ENCODE measurements at places on chromosomes 6 and 20.

DNA sequence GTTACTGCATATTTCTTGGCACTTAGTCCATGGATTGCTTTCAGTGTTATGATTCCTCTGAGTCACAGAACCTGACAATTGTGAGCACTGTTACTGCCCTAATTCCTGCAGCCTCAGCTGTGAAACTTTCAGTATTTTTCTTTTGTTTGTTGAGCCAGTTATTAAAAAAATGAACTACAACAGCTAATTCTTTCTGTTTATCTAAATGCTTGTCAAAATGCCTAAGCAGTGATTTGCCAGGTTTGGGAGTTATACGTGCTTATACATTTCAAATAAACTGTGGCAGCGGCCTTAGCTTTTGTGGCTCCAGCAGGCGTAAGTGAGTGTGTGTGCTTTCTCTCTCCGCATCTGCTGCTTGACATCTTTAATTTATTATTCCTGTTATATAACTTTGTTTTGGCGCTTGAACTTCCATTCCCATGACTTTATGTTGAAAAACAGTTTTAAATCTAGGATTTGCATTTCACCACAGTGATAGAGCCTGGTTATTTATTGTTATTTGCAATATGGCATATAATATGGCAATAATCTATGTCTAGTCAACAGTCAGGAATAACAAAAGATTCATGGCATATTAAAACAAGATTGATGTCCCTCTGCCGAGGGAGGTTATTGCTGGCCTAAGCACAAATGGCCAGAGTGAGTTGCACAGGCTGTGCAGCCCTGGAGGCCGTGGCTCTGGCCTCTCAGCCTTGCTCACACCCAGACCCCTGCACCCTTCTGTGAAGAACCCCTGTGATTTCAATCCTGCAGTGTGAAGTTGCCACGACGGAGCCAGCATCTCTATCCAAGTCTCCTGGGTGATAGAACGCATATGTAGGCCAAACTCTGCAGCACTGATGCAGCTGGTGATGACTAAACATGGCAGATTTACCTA lies 303.4 kb downstream of the THBS2 start:
- DNase-seq: no peak

DNA sequence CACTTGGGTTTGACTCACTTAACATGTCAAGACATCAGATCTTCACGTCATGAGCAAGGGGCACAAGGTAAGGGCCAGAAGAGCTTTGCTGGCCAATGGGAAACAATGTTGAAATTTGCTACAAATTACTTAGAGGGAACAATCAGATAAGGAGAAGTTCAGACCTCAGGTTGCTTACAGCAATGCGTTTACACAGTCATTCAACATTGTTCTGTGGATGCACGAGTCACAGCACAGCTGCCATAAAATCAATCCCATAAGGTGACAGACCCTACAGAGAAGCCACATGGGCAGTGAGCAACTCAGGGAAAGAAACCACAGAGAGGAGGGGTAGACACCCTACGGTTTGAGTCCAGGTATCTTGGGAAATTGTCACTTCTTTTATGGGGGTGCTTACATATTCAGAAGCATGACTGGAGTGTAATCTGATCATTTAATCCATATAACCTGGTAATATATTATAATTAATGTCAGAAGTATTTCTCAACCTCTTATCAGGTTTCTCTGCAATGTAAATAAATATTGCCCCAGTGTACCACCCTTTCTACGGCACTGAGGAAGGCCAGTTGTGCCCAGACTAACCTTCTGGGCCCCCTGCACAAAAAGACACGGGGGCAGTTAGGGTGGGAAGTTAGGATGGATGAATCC lies 2.3 kb upstream of the SLC22A2 start:
- no peak for DNase-seq

DNA sequence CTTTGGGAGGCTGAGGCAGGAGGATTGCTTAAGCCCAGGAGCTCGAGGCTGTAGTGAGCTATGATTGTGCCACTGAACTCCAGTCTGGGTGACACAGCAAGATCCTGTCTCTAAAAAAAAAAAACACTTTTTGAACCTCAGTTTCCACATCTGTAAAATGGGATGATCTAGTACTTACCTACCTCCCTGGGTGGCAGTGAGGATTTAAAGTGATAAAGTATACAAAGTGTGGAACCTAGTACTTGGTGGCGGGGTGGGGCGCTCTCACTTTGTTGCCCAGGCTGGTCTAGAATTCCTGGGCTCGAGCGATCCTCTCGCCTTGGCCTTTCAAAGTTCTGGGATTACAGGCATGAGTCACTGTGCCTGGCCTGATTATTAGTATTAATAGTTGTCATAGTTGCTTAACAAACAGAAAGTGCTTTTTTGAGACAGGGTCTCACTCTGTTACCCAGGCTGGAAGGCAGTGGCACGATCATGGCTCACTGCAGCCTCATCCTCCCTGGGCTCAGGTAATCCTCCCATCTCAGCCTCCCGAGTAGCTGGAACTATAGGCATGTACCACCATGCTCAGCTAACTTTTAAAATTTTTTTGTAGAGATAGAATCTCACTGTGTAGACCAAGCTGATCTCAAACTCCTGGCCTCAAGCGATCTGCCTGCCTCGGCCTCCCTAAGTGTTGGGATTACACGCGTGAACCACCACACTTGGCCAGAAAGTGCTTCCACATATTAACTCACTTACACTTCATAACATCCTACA lies 7.0 kb upstream of the PLTP start:
- DNase-seq: no peak

GRCh38 chr20:42461965-42462593 lies 727.6 kb downstream of the PTPRT start:
- no peak for DNase-seq

DNA sequence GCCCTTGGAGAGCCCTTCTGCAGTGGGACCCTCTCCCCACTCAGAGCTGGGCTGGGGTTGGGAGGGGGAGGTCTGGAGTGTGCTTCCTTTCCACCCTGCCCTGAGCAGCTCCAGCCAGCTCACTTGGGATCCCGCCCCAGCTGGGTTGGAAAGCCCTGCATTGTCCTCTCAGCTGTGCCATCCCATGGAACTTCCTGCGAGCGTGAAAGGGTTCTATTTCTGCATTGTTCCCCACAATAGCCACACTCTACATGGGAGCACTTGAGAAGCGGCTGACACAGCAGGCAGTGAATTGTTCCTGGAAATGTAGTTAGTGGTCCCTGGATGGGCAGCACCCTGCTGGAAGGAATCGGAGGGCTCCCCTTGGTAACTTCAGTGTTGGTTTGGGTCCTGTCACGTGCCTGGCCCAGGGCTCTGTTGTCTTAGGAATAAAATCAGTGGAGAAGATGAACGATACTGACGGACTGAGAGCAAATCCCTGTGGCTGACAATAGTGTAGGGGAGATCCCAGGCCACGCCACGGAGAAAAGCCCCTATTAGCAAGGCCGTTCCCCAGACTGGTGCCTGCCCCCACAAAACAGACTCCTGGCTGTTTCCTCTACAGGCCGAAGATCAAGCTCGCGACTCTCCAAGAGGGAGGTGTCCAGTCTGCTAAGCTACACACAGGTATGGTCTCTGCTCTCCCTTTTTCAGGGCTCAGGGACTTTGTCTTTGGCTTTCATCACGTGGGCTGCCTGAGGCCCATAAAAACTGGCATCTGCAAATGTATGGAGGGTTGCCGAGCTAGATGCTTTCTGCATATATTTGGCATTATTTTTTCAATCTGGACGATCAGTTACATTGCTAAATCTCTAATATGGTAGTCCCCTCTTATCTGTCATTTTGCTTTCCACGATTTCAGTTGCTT lies 18.8 kb downstream of the DNMT3B start:
- peak; percentile 27 for DNase-seq

DNA sequence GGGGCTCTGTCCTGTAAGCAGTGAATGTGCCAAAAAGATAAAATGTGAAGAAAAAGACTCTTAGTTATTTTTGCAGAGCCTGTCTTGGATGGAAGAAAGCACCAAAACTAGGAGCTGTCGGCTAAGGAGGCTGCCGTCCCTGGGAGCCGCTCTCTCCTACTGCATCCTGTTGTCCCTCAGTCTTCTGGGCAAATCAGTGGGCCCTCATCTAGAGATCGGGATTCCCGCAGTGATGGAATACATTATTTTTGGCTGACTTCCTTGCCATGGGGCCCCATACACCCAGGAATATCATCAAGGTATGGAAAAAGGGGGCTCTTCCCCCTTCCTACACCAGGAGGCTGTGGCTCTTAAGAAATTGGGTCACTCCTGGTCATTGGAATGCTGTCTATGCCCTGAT lies 3.2 kb downstream of the TTLL2 start:
- DNase-seq: no peak

- no peak for DNase-seq
Measured at GRCh38 chr6:152532556-152533422, 104.4 kb downstream of the SYNE1 start.

DNA sequence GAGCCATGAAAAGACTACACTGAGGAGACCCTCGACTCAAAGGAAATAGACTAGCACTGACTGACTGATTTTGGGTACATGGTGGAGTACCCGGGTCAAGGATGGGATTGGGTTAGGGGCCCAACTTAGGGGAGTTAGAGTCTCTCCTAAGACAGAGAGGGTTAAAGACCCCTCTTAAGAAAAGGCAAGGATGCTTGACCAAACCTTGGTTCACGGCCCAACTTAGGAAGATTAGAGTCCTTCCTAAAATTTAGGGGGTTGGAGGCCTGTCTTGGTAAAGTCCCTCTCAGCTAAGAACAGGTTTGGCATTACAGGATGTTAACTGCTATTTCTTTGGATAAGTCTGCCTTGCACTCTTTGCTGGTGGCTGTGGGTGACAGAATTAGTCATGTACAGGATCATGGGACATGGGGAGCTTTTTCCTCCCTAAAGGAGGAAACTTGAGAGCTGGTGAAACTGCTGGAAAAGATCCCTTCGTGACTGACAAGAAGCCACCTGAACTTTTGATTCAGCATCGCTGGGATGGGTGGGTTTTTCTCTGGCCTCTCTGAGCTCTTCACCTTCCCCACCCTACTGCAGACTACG lies 12.3 kb upstream of the SLC22A16 start:
- DNase-seq: no peak

GRCh38 chr6:87716928-87717614 lies 15.0 kb upstream of the AKIRIN2 start:
- DNase-seq: no peak

DNA sequence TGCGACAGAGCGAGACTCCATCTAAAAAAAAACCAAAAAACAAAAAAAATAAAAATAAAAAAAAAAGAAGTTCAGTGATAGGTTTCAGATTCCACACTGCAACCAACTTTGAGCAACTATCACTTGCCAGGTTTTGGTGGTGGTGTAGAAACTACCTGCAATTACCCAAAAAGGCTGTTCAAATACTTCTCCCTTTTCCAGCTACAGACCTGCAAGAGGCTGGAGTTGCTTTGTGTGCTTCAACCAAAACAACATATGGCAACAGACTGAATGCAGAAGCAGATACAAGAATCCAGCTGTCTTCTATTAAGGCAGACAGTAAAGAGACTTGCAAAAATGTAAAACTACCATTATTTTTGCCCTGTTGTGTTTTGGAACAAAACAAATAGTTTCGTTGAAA lies 9.3 kb upstream of the BCAS1 start:
- no peak for DNase-seq

- no peak for DNase-seq
Measured at GRCh38 chr6:106782536-106783285, 153.3 kb downstream of the QRSL1 start.

DNA sequence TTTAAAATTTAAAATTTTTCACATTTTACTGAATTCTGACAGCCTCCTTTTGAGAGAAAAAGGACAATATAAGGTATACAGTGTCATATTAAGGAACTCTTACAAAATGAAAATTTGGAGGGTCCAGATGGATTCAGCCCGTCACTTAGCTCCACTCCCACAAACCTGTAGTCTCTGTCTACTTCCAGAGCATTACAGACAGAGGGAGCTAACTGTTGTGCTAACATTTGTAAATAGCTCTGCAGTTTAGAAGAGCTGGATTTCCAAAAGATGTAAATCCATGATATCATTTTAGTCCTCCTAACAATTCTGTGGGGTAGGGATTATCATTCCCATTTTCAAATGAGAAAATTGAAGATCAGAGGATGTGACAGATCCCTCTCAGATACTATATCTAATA lies 16.1 kb upstream of the SERINC3 start:
- no peak for DNase-seq

GRCh38 chr6:160996131-160996601 lies 4.6 kb downstream of the MAP3K4 start:
- no peak for DNase-seq

DNA sequence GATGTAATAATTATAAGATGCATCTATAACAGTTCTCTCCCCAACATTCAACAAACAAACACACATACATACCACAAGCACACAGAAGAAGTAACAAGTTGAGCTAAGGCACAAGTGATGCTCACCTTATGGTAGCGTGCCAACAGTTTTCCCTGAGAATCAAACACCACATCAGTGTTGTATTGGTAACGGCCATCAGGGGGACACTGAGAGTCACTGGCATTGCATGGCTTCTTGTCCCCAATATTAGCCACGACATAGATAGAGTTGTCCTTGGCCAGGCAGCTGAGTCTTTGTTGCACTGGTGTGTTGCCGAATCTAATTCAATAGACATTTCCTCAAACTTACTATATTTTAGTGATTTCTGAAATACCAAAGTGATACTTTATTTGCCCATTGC lies 14.8 kb upstream of the VNN1 start:
- DNase-seq: no peak

GRCh38 chr6:55853008-55854001 lies 22.1 kb downstream of the BMP5 start:
- DNase-seq: no peak

DNA sequence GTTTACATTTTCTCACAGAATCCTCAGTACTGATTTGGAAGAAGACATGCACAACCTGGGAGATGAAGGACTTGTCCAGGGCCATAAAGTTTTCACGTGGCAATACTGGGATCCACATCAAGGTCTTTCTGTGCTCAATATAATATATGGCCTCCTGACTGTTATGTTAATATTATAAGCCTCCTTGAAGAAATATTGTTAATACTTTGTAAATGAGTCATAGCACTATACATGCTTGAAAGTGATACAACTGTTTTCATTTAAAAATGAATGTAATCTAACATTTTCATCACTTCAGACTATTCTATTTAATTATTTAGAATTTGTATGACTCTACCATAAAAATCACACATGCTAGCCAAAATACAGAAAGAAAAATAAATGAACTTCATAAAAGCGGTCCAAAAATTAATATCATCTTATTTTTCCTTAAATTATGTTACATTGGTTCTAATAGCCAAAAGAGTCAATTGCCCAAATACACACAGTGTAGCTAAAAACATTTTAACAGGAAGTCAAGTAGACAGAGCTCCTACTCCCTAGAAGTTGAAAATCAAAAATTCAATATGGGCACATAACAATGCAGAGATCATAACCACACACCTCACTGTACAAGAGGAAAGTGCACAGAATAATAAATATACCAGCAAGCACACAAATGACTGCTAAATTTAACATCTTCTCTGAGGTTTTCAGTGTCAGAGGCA lies 188.0 kb upstream of the HDDC2 start:
- no peak for DNase-seq

- no peak for DNase-seq
Measured at GRCh38 chr20:36084897-36085613, 69.5 kb upstream of the EPB41L1 start.
